ENCODE measurements at places on chromosomes 12 and 14.

- no peak for DNase-seq
These were observed 165.9 kb downstream of the DERA start for GRCh38 chr12:16076970-16077522.

DNA sequence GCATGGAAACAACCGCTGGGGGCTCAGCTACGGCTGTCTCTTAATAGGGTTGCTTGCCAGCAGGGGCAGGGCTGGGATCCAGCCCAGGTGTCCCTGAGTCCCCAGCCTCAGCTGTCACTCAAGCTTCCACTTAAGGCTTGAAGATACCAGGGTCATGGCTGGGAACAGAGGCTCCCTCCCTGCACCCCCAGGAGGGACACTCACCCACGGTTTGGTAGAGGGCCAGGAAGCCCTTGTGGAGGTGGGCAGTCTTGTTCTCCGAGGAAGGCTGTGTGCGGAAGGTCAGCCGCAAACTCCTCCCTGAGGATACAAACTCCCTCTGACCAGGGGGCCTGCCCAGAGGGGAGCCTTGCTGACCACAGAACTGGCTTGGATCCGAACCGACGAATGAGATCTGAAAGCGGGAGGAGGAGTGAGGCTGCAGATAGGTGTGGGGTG, 7.3 kb downstream of the C1RL start:
- DNase-seq: no peak

DNA sequence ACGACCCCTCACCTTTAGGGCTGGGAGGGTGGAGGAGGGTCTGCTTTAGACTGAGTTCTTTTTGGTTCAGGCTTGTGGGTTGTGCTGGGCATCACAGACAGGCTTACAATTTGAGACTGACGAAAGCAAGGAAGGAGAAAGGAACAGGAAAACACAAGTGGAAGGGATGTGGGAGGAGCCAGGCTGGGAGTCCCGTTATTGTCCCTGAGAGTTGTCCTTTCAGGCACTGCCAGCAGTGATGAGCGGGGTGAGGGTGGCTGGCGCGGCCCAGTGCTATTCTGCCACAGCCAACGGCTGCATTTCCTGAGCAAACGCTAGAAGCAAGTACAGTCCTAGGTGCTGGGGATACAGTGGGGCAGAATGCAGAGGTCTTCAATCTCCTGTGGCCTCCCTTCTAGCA, 29.2 kb upstream of the TSPAN9 start:
- DNase-seq: no peak

- DNase-seq: peak; percentile 43
These were observed 49.6 kb upstream of the RASSF3 start for GRCh38 chr12:64560396-64561301.

- DNase-seq: no peak
These were observed 38.1 kb downstream of the SDR9C7 start for GRCh38 chr12:56896082-56896481.

- DNase-seq: no peak
These were observed 187.2 kb downstream of the SYNE2 start for GRCh38 chr14:64040044-64040443.

DNA sequence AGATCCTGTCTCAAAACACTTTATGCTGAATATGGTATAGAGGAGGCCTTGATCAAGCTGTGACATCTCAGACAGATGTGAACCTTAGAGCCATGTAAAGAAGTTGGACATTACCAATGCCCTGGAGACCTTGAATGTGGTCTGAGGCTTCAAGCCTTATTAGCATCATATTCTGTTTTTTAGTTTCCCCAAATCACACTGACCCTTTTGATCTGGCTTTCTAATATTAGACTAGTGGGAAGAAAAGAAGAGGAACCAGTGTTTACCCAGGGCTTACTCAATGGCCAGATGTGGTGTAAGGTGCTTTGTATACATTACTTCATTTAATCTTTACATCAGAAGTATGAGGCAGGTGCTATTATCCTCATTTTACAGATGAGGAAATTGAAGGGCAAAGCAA, 10.6 kb upstream of the TBPL2 start:
- no peak for DNase-seq

DNA sequence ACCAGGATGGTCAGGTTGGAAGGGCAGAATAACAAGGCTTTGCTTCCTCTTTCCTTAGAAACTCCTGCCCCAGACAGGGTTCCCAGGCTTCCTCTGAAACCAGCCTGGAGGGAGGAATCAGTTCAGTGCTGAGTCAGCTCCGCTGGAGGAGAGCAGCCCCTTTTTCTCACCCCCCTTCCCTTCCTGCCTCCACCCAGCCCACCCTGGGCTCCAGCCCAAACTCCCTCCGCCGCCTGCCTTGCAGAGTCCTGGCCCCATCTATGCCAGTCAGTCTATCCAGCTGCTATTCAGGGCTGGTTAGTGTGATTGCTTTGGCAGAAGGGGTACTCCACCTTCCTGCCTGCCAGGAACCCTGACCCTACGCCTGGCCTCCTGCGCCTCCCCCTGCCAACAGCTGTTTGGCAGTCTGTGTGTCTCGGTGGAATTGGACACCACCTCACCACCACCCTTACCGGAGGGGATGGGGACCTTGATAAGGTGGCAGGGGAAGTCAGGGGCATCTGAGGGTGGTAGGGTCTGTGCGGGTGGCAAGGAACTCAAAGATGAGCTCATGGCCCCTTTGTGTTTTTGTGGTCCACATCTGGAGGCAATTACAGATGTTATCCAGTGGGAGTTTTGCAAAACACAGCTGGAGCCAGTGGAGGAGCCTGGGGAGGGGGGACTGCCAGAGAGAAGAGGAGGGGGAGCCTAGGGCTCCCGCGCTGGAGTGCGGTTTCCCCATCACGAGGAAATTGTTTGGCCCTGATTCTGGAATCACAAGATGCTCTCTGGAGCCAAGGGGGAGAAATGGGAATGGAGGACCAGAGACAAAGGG, 12.2 kb downstream of the MMP14 start:
- DNase-seq: no peak

- DNase-seq: no peak
These were observed 28.2 kb upstream of the BCL11B start for GRCh38 chr14:99300190-99300589.

GRCh38 chr14:50658203-50658602, 9.9 kb downstream of the SAV1 start:
- DNase-seq: peak; percentile 33

All from iPS-NIHi11 (cell line).